Breast epithelium (tissue), 4 donors: ENCODE measurements at places on chromosomes 7 and 10. TPM values are rescaled to one million over a fixed set of nuclear protein-coding genes. Genes with fewer than 3 reads are reported as not detected.

GRCh38 chr7:128030654-128031611 lies at the start of gene LRRC4:
Gene LRRC4, minus strand, starts transcription at chr7:128031437. Its CDS starts 797 bp downstream, at chr7:128030640.
- H3K27ac ChIP-seq: no peak within 1 kb of the TSS
- peak within 1 kb of the TSS; percentile 57 for H3K4me3 ChIP-seq
- H3K36me3 ChIP-seq: no peaks in the 10 kb centered on the region
- no peaks in the 10 kb centered on the region for H3K27me3 ChIP-seq

DNA sequence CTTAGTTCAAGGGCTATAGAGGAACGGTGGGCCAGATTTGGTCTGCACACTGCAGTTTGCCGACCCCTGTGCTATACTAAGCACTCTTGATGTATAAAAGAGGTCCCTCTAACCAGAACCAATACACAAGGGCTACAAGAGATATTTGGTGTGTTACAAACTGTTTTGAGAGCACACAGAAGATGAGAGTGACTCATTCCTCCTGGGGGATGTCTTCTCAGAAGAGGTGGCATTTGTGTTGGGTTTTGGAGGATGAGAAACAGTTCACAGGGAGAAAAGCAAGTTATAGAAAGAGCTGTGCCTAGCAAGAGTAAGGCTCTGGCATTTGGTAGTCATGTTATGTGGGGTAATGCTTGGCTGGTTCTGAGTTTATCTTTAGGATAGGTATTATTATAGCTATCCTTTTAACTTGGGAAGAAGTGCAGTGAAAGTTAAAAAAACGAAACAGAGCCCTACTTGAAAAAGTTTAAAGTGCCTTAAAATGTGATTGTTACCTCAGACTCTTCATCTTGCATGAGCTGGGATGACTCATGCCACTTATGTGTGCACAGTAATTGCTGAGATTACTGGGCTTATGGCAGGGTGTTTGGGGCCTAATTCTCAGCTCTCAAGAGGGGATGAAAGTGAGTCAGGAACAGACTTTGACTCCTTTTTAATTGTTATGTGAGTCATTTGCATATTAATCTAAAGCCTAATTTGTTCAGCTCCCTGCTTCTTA lies 160.4 kb downstream of the KIF20B start:
- no peaks in the 10 kb centered on the region for H3K36me3 ChIP-seq
- no peak overlapping the region for H3K27ac ChIP-seq
- no peaks in the 10 kb centered on the region for H3K27me3 ChIP-seq
- H3K4me1 ChIP-seq: no peaks in the 10 kb centered on the region
- H3K4me3 ChIP-seq: no peak overlapping the region
- no peak for DNase-seq

DNA sequence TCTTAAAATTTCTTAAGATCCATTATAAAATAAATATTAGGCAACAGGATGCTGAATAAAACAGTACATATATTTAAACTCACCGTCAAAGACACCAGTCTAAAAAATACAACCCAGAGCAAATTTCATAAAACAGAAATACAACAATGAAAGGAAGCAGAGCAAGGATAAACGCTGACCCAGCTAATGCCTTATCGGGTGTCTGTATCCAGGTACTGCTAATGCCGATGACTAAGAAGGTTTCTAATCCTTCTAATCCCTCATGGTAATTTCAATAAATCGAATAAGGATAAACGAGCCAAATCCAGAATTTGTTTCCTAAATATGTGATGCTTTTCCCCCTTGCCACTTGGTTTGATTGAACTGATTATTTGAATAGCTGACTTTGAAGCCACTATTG lies 1.7 kb downstream of the HYCC1 start:
- H3K27ac ChIP-seq: peak overlapping the region; percentile 20
- no peaks in the 10 kb centered on the region for H3K27me3 ChIP-seq
- no peak for DNase-seq
- peak overlapping the region; percentile 90 for H3K4me3 ChIP-seq

GRCh38 chr10:12214763-12215218 lies 18.8 kb downstream of the CDC123 start:
- no peak overlapping the region for H3K4me3 ChIP-seq
- no peaks in the 10 kb centered on the region for H3K4me1 ChIP-seq
- H3K27ac ChIP-seq: peak overlapping the region; percentile 19
- H3K36me3 ChIP-seq: peaks cover 10% of the 10 kb centered on the region
- no peak for DNase-seq
- no peaks in the 10 kb centered on the region for H3K27me3 ChIP-seq

GRCh38 chr10:94138391-94138790 lies 144.7 kb downstream of the PLCE1 start:
- H3K27me3 ChIP-seq: no peaks in the 10 kb centered on the region
- no peaks in the 10 kb centered on the region for H3K4me1 ChIP-seq
- no peaks in the 10 kb centered on the region for H3K36me3 ChIP-seq
- H3K4me3 ChIP-seq: no peak overlapping the region
- no peak for DNase-seq

DNA sequence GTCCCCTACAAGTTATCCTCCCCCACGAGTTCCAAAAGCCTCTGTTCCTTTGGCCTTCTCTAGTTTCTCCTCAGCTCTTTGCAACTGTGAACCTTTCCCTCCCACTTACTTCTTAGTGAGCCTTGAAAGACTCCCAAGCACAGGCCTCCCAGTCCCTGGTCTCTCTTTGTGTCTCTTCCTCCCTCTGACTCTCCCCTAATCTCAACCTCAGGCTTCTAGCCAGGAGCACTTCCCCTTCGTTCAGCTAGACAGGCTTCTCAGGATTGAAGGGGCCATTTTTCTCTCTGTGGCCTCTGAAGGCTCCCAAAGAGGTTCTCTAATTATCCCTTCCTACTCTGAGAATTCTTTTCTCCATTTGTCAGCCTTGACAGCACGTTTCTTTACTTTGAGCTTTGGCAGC lies 50.2 kb upstream of the PHYHIPL start:
- H3K27me3 ChIP-seq: no peaks in the 10 kb centered on the region
- H3K4me3 ChIP-seq: no peak overlapping the region
- DNase-seq: no peak
- peak overlapping the region; percentile 20 for H3K27ac ChIP-seq
- no peaks in the 10 kb centered on the region for H3K36me3 ChIP-seq

DNA sequence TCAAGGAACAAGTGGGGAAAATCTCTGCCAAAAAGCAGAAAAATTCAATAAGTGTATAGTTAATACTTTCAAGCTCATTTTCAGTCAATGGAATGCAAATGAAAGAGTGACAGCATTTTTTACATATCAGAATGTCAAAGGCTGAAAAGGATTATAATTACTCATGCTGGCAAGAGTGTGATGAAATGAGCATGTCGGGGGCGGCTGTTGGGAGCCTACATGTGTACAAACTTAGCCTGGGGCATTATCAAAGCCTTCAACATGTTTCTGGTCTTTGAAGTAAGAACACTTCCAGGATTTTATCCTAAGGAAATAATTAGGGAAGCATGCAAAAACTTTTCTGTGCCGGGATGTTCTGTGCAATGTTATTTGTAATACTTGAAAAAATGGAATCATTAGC lies 221.7 kb upstream of the LYZL1 start:
- H3K27ac ChIP-seq: no peak overlapping the region
- H3K4me3 ChIP-seq: no peak overlapping the region
- no peaks in the 10 kb centered on the region for H3K4me1 ChIP-seq

DNA sequence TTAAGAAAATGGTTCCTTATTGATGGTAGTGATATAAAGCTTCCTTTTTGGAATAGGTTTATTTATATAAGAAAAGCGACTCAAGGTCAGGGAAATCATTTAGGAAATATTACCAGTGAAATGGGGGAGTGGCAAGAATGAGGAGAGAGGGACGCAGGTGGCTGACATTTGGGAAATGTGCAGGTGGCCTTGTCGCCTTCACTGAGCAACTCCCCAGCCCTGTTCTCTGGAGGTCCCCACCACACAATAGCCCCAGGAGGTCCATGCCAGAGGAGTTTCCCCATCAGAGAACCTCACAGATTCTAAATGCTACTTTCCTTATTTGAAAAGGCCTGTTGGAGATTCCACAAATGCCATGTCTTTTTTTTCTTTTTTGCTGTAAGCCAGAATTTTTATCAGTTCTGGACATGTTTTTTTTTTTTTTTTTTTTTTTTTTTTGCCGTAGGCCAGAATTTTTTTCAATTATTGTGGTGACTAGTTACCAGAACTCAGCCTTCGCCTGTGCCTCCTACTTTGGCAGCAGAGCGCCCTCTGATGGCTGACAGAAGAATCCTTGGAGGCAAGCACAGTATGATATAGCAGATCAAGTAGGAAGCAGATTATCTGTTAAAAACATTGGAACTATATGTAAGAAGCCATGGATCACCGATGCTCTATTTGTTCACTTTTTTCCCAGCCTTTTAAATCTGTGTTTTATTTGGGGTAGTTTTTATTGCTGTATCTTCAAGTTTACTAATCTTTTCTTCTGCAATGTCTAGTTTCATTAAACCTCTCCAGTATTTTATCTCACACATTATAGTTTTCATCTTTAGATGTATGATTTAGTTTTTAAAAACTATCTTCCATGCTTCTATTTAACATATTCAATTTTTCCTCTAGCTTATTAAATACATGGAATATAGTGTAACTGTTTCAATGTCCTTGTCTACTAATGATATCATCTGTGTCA lies 18.6 kb downstream of the OPALIN start:
- DNase-seq: no peak
- H3K27me3 ChIP-seq: no peaks in the 10 kb centered on the region

GRCh38 chr10:90930070-90930837 lies 9.4 kb upstream of the ANKRD1 start:
- no peaks in the 10 kb centered on the region for H3K27me3 ChIP-seq
- peak; percentile 65 for DNase-seq
- H3K36me3 ChIP-seq: no peaks in the 10 kb centered on the region
- peak overlapping the region; percentile 87 for H3K27ac ChIP-seq
- no peak overlapping the region for H3K4me3 ChIP-seq
- peaks cover 9% of the 10 kb centered on the region for H3K4me1 ChIP-seq

- no peaks in the 10 kb centered on the region for H3K36me3 ChIP-seq
- no peak overlapping the region for H3K27ac ChIP-seq
- H3K27me3 ChIP-seq: no peaks in the 10 kb centered on the region
- no peak overlapping the region for H3K4me3 ChIP-seq
Measured at GRCh38 chr7:18517646-18518045, 22.1 kb downstream of the HDAC9 start.

- H3K4me3 ChIP-seq: peak overlapping the region; percentile 83
- H3K4me1 ChIP-seq: no peaks in the 10 kb centered on the region
- DNase-seq: peak; percentile 51
- H3K27ac ChIP-seq: peak overlapping the region; percentile 81
Measured at GRCh38 chr7:92835851-92836488, 403 bp downstream of the CDK6 start.

DNA sequence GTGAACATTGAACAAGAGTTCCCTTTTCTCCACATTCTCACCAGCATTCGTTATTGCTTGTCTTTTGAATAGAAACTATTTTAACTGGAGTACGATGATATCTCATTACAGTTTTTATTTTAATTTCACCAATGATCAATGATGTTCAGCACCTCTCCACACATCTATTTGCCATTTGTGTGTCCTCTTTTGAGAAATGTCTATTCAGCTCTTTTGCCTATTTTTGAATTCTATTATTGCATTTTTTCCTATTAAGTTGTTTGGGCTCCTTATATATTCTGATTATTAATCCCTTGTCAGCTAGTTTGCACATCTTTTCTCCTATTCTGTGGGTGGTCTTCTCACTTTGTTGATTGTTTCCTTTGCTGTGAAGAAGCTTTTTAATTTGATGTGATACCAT lies 241.1 kb upstream of the CTBP2 start:
- H3K36me3 ChIP-seq: no peaks in the 10 kb centered on the region
- H3K27me3 ChIP-seq: no peaks in the 10 kb centered on the region
- no peak overlapping the region for H3K27ac ChIP-seq
- H3K4me1 ChIP-seq: no peaks in the 10 kb centered on the region
- H3K4me3 ChIP-seq: no peak overlapping the region

DNA sequence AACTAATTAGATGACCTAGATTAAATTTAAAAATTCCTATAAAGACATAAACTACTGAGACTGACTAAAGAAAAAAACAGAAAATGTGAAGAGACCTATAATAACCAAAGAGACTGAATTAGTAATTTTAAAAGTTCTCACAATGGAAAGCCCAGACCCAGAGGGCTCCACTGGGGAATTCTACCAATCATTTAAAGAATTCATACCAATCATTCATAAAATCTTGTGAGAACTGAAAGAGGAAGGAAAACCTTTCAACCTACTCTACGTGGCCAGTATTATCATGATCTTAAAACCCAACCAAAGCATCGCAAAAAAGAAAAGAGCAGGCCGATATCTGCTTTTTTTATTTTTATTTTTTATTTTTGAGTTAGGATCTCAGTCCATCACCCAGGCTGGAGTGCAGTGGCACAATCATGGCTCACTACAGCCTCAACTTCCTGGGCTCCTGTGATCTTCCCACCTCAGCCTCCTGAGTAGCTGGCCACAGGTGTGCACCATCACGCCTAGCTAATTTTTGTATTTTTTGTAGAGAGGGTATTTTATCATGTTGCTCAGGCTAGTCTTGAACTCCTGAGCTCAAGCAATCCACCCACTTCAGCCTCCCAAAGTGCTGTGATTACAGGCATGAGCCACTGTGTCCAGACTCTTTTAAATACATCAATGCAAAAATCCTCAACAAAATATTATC lies 48.6 kb downstream of the DGKI start:
- no peak overlapping the region for H3K4me3 ChIP-seq
- H3K27me3 ChIP-seq: no peaks in the 10 kb centered on the region
- no peak overlapping the region for H3K27ac ChIP-seq
- H3K36me3 ChIP-seq: no peaks in the 10 kb centered on the region

- no peak for DNase-seq
- H3K27me3 ChIP-seq: no peaks in the 10 kb centered on the region
- no peaks in the 10 kb centered on the region for H3K36me3 ChIP-seq
Measured at GRCh38 chr10:50426485-50426884, 175.2 kb upstream of the ASAH2 start.

DNA sequence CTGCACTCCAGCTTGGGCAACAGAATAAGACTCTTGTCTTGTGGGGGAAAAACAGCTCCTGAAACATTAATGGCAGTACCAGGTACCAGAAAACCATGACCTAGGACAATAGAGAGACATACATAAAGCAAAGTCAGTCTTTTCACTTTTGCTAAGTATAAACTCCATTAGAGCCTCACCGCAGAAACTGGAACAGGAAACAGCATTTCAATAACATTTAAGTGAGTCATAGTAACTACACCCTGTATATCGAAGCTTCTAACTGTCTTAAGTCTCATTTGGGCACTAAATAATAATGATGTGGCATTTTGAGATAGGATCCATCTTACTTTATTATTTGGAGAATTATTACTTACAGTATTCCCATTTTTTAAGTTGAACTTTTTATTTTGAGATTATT lies 517.8 kb upstream of the CELF2 start:
- no peak overlapping the region for H3K4me3 ChIP-seq
- H3K27me3 ChIP-seq: no peaks in the 10 kb centered on the region
- no peak overlapping the region for H3K27ac ChIP-seq

- H3K4me1 ChIP-seq: no peaks in the 10 kb centered on the region
Measured at GRCh38 chr7:82335927-82336326, 107.7 kb downstream of the CACNA2D1 start.

GRCh38 chr10:119297207-119297968 lies 90.0 kb downstream of the GRK5 start:
- H3K27ac ChIP-seq: no peak overlapping the region
- DNase-seq: no peak
- H3K27me3 ChIP-seq: no peaks in the 10 kb centered on the region
- H3K4me3 ChIP-seq: no peak overlapping the region
- no peaks in the 10 kb centered on the region for H3K4me1 ChIP-seq
- H3K36me3 ChIP-seq: no peaks in the 10 kb centered on the region

Gene P4HA1
- 42.1 TPM for total RNA-seq

Gene GIMAP7
- 22.1 TPM for total RNA-seq

Gene FIGNL1
- 11.7 TPM for total RNA-seq

Gene TRIM4
- total RNA-seq: 57.7 TPM
